Activated CD8-positive, alpha-beta memory T cell treated with anti-CD3 and anti-CD28 coated beads for 1 hour (primary cell): ENCODE measurements at places on chromosomes 2 and 18.

- no peak for DNase-seq
Observed at GRCh38 chr2:227388537-227389011, 825 bp upstream of the SCYGR1 start.

DNA sequence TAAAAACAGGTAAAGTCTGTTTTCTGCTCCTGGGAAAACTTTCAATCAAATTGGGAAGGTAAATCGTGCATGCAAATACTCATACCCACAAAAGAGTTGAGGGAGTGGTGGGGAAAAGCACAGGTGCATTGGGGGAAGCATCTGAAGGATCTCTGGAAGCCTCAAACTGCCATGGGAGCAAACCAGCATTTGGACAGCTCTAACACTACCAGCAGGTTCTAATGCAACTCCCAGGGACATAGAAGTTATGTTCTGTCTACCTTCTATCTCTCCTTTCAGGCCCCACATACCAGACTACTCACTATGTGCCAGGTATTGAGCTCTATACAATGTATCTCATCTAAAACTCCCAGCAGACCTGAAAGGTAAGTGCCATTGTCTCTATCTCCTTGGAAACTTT, 933.7 kb downstream of the NRXN1 start:
- DNase-seq: no peak

DNA sequence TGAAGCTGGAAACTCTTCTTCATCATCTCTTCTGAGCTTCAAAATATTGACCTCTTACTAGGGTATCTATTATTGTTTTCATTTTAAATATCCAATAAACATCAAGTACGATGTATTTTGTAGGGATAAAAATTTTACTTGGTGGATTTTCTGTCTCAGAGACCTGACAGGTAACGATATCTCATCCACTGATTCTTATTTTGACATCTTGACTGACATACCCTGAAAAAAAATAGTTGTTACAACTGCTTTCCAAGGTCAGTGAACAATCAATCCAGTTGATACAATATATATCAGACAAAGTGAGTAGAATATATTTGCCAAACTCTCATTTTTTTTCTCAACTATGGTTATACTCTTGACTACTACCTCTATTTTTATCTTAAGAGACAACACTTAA, 963.7 kb upstream of the CDH2 start:
- DNase-seq: no peak

- no peak for DNase-seq
Observed at GRCh38 chr18:36564841-36565240, 264.0 kb downstream of the TPGS2 start.

GRCh38 chr18:321865-322467, 54.1 kb upstream of the THOC1 start:
- no peak for DNase-seq

- DNase-seq: no peak
Observed at GRCh38 chr2:221289389-221289788, 282.7 kb downstream of the EPHA4 start.
